ENCODE measurements at places on chromosomes 16 and 17.

- DNase-seq = no peak
Measured at GRCh38 chr17:65173284-65173793, 36.2 kb downstream of the RGS9 start.

DNA sequence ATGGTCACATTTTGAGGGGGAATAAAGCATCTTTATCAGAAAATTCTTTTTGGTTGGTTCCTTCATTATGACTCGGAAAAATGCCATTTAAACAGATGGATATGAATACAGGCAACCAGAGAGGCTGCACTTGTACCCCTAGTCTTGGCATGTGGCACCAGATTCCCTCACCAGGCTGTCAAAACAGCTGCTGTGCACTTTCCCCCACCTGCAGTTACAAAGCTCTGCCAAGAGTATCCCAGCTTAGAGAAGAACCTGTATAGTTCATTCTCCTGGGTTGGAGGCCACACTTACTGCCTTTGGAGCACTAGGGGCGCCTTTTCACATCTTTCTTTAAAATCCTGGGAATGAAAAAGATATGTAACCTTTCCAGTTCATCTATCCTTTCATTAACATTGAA is 190.3 kb downstream of the KIF2B start:
- no peak for DNase-seq

GRCh38 chr17:63996430-63997182 is 1.5 kb upstream of the PRR29 start:
- no peak for DNase-seq

GRCh38 chr16:9658586-9658985 is 523.6 kb downstream of the GRIN2A start:
- no peak for DNase-seq

DNA sequence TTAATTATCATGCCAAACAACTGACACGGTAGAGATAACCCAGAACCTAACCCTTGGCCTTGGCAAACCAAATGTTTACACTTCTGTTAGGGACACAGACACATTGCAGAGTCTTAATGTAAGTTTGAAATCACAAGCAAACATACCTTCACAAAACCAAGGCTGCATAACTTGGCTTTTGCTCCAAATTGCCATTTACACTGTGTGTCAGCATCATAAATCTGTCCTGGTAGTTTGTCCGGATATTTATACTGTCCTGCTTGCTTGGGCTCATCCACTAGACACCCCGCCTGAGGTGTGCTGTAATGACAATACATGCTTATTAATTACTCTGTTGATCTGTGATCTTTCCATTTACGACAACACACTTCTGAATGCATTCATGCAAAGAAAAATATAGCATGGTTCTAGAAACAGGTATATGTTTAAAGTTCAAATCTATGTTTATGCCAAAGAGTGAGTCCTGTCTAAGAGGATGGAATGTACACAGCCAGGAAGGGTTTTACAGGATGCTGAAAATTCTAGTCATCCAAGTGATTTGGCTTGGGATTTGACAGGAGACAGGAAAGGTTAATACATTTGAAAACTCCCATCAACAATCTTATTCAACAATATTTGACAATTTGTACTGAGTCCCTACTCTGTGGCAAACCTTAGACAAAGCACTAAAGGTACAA is 81.1 kb downstream of the ADAMTS18 start:
- DNase-seq = no peak

DNA sequence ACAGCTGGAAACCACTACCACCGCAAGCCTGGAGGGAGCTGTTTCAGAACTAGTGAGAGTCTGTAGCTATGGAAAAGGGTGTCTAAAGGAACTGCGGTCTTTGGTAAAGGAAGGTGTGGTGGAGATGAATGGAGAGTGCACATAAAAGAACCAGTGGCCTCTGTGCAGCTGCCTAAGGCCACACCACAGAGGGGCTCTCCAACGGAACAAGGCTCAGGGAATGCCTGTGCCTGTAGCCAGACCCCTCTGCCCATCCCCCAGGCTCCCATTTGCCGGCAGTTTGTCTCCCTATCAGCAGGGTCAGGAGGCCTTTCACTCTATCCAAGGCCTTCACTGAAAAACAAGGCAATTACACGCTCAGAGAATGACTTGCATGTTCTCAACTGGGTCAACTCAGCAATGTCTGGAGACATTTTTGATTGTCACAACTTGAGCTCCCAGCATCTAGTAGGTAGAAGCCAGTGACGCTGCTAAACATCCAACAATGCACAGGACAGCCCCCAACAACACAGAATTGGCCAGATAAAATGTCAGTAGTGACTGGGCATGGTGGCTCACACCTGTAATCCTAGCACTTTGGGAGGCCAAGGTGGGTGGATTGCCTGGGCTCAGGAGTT is 3.3 kb upstream of the FDXR start:
- DNase-seq = no peak

- no peak for DNase-seq
Measured at GRCh38 chr17:71327376-71328059, 793.3 kb upstream of the SOX9 start.

DNA sequence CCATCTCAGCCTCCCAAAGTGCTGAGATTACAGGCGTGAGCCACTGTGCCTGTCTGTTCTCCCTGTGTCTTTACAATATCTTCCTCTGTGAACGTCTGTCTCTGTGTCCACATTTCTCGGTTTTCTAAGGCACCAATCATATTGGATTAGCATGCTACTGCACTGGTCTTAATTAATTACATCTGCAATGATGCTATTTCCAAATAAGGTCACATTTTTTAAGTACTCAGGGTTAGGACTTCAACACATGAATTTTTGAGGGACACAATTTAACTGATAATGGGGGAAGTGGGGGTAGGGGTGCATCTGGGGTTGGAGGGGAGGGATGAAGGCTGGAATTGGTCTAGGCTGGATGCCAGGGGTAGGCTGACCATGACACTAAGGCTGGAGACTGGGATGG is 102.6 kb downstream of the N4BP1 start:
- no peak for DNase-seq

GRCh38 chr16:77816293-77816692 is 27.9 kb downstream of the VAT1L start:
- no peak for DNase-seq

- DNase-seq = no peak
Measured at GRCh38 chr17:9218064-9218635, 196.8 kb downstream of the NTN1 start.

- no peak for DNase-seq
Measured at GRCh38 chr17:57226793-57227192, 29.5 kb upstream of the MSI2 start.

DNA sequence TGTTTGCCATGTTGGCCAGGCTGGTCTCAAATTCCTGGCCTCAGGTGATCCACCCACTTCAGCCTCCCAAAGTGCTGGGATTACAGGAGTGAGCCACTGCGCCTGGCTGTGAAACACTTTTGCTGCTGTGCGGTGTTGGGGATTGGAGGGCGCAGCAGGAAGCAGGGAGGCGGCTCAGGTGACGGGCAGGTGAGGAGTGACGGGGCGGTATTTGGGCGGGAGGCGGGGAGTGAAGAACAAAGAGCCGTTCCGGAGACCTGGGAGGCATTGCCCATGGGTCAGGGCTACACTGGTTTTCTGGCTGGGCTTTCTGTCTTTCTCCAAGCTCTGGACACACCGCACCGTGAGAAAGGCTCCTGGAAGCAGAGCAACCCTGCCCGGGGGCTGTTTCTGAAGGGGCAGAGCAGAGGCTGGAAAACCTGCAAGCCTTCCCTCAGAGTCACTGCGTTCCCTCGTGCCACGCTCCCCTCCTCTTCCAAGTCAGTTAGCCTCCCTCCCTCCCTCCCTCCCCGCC is 22.1 kb downstream of the CRISPLD2 start:
- DNase-seq = no peak

- DNase-seq = no peak
Measured at GRCh38 chr16:56724191-56724590, 5.7 kb upstream of the NUP93 start.

DNA sequence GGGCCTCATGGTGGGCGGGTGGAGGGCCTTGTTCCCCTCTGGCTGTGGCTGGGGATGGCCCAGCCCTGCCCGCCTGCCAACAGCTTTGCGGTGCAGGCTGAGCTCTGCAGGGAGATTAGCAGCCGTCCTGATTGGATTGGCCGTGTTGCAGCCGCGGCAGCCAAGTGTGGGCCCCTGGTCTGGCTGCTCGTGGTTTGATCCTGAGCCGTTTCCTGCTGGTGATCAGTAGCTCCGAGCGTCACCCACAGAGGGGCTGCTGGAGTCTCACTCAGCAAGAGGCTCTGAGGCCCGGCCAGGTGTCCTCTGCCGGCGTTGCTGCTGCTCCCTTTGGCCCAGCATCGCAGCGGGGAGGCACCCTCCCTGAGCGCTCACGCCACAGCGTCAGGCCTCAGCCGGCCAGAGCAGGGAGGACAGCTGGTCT is 32.5 kb downstream of the BAIAP2 start:
- DNase-seq = no peak

DNA sequence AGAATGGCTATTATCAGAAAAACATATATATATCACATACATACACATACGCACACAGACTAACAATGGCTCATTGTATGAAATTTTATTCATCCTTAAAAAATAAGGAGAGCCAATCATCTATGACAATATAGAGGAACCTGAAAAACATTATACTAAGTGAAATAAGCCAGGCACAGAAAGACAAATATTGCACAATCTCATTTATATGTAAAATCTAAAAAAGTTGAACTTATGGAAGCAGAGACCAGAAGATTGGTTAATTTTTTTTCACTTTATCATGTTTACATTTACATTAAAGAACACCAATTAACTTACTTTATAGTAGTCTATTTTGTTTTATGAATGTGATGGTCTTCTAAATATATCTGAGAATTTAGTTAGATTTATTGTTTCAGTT is 198.7 kb downstream of the KIF2B start:
- no peak for DNase-seq

- DNase-seq = no peak
Measured at GRCh38 chr16:16988963-16989362, 481.8 kb downstream of the XYLT1 start.

DNA sequence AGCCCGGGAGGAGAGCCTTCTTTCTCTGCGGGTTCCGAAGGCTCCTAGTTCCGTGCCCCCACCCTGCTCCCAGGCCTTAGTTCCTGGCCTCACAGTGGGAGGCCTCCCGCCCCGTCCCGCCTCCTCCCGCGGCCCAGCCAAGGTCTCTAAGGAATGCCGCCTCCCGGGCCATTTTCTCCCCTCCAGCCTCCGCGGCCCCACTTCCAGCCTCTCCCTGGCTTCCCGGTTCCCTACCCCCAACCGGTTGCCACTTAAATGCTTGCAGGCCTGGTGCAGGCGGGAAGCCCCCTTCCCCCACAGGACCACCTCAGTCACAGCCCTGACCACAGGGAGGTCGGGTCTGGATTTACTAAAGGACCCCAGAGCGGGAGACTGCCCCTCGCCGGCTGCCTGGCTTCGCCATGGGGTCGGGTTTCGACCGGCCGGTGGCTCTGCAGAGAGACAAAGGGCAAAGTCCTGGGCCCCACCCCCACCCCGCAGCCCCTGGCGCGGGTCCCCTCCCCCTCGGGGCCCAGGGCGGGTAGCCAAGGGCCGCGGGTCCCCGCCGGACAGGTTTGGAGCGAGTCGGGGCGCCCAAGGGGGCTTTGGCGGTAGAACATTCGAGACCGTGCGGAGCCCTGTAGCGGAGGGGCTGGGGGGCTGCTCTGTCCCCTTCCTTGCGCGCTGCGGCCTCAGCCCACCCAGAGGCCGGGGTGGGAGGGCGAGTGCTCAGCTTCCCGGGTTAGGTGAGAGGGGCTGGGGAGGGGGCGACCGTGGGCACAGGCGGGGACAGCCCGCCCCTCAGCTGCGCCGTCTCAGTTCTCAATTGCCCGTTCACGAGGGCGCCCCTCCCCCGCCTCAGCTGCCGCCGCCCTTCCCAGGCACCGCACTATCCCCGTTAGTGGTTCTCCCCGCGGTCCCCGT is 16.4 kb downstream of the IGF2BP1 start:
- DNase-seq = no peak

- DNase-seq = no peak
Measured at GRCh38 chr17:67624886-67625656, 92.7 kb upstream of the NOL11 start.
